HFFc6 (cell line): ENCODE measurements at places on chromosomes 7 and 10. TPM values are rescaled to one million over a fixed set of nuclear protein-coding genes. Genes with fewer than 3 reads are reported as not detected.

Gene TMEM196
- not detected in 3 replicates for total RNA-seq

Gene KRIT1
- 27.0 and 29.3 TPM in 2 replicates for total RNA-seq

Gene MBLAC1
- total RNA-seq = 2.4 to 3.3 TPM (median 2.5 TPM) in 3 replicates

GRCh38 chr7:135320268-135320667 lies 86.6 kb downstream of the STRA8 start:
- peak; percentile 62 for DNase-seq

- DNase-seq = no peak
These were observed 30.8 kb upstream of the PSAP start for GRCh38 chr10:71881647-71882355.

DNA sequence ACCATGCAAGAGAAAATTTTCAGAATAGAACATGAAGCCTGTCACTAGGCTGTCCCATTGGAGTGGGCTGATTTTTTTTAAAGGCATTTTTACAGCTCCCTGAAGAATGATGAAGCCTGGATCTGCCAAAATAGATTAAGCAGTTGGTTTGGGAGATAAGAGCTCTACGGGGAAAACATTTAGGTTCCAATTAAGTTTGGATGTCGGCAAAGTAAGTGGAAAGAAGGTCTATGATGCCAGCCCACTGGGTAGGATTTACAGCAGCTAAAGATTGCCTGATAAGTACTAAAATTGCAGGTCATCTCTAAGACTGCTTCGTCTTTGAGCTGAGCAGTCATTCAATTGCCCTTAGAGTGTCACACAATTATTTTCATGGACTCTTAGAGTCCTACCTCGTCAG lies 939.2 kb upstream of the CELF2 start:
- DNase-seq = no peak

DNA sequence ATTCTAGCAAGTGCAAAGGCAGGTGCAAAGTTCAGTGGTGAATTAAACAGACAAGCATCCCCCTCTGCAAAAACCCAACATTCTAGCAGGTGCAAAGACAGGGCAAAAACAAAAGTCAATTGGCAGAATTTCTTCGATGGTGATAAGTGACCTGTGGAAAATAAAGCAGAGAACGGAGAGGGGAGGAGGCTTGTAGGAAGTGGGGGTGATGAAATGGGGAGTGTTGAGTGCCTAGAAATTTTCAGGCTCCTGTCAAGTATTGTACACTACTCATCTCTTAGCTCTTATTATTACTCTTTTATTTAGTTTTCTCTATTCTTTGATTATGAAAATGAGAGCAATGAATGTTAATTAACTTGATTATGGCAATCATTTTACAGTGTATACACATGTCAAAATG lies 2.4 kb upstream of the CD36 start:
- DNase-seq = no peak

DNA sequence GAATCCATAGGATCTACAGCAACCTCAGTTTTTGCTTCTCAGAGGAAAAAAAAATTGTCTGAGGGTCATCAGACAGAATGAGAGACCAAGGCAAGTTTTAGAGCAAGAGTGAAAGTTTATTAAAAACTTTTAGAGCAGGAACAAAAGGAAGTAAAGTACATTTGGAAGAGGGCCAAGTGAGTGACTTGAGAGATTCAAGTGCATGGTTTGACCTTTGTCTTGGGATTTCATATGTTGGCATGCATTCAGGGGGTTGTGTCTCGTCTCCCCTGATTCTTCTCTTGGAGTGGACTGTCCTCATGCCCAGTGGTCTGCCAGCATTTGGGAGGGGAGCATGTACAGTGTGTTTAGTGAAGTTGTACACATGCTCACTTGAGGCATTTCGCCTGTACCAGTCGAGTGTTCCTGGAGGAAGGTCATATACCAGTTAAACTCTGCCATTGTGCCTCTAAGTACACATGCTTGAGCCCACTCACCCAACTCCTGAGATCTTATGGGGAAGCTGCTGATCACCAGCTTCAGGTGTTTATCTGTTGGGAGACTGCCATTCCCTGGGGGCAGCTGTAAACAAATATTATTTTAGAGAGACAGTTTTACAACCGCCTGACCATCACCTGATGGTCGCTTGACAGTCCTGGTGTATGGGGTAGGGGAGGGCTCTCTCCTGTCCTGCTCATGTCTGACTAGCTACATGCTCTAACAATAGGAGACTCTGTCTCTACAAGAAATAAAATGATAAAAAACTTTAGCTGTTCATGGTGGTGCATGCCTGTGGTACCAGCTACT lies 109.4 kb downstream of the EEPD1 start:
- DNase-seq = no peak

DNA sequence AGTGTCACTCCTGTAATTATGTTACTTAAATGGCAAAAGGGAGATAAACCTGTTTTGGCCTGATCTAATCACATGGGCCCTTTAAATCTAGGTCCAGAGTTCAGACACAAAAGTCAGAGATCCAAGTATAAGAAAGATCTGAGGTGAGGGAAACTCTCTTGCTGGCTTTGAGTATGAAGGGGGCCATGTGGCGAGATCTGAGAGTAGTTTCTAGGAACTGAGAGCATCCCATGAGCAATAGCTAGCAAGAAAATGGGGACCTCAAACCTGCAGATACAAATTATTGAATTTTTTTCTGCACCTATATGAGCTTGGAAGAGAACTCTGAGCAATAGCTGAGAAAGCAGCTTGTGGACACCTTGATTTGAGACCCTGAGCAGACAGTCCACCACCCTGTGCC lies 27.6 kb downstream of the ANKRD7 start:
- DNase-seq = no peak

DNA sequence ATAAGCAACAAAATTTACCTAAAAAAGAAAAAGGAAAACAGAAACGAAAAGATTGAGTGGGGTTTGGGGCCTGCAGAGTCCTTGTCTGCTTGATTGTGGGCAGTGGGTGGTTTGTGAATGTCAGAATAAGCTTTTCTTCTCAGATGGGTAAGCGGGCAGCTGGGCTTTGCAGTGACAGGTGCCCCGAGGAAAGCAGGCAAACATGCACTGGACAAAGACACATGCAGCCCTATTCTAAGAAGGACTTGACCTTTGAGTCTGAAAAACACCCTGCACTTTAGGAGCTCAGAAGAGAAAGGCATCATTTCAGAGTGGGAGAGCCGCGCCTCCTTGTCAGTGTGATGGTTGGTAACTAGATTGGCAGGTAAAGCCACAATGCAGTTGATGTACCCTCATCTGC lies 562.7 kb downstream of the PTPRN2 start:
- no peak for DNase-seq

DNA sequence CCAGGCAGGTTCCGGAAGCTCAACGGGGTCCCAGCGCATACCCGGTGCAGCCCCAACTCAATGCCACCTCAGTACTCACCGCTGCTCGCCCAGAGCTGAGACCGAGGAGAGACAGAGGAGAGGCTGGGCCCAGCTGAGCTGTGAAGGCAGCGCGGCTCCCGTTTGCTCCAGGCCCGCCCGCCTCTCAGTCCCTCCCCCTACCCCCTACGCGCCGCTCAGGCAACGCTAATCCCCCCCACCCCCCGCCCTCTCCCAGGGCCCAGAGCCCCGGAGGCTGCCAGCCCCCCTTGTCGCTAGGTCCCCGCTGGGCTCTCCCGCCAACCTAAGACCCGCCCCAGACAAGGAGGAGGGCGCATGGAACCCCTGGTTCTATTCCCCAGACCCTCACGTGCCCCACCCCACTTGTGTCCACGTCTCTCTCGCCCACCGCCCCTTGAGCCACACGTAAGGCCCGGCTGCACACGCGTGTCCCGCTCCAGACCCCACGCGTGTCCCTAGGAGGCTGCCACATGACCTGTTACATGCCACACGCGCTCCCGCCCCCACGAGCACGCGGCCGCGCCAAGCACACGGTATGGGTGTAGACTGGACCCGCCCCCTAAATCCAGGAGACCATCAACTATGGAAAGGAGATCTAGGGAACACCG lies at the start of gene PSD:
Gene PSD (minus strand): TSS at position 164 of the 647 bp plus-strand sequence. CDS start 1,747 bp downstream, outside the sequence.
- DNase-seq = no peak

DNA sequence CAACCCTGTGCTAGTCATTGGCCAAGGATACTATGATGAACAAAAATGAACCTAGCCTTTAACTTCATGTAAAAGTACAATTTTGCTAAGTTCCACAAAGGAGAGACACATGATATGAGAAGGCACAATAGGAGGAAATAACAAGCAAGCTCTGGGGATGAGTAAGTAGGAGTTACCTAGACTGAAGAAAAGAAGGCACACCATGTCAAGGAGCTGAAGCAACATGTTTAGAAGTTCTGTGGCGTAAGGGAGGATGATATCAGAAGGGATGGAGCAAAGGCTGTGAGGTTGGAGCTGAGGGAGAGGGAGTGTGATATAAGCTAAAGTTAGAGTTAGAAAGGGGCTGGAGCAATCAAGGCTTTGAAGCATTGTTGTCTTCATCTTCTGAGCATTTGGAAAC lies 25.6 kb downstream of the KIFBP start:
- DNase-seq = no peak

Gene PRKCQ
- not detected in 3 replicates for total RNA-seq

GRCh38 chr7:123271231-123271630 lies 71.5 kb upstream of the SLC13A1 start:
- no peak for DNase-seq

DNA sequence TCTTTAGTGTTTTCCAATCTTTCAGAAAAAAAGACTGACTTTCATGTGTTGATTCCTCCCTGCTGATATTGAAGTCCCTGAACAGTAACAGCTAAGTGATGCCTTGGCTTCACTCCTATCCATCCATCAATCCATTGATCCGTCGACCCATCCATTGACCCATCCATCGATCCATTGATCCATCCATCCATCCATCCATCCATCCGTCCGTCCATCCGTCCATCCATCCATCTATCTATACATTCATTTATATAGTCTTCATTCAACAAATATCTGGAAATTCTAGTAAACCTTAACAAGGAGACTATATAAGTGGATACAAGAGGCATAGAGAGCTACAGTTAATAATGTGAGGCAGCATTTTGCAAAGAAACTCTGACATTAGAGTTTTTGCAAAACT lies 21.6 kb upstream of the LAMB1 start:
- DNase-seq = no peak

Gene AGAP5
- 2.7 to 3.7 TPM (median 3.5 TPM) in 3 replicates for total RNA-seq

DNA sequence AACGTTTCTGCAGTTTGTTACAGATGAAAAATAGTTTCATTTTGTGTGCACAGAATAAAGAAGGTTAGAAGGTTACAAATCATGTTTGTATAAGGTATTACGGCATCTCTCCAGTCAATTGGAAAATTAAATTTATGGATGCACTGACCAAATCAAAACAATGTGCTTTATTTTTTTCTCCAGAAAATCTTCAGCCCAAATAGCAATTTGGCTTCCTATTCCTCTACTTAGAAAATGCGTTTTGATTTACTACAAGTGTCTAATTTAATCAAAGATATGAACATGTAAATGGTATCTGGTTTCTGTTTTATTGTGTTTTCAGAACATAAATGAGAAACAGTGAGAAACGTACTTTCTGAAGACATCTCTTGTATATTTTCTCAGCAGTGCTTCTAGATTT lies 63.4 kb downstream of the AGMO start:
- no peak for DNase-seq

Gene DOCK4
- total RNA-seq = 3.9 to 4.2 TPM (median 4.0 TPM) in 3 replicates

DNA sequence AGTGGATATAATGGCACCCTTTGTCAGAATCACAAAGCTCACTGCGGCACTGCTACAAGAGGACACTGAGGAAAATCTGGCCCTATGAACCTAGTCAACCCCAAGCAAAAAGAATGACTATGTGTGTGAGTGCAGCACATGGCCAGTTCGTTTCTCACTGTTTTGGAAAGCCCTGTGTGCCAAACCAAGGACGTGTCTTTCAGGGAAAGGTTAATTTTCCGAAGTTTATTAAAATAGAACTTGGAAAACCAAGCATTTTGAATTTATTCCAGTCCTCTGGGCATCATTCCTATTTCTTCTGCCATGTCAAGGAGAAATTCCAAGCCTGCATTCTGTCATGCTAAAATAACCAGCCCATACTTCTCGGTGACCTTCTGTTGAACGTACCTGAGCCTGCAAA lies 471.8 kb downstream of the PLXDC2 start:
- no peak for DNase-seq

GRCh38 chr7:140423501-140423900 lies 19.6 kb downstream of the RAB19 start:
- no peak for DNase-seq

DNA sequence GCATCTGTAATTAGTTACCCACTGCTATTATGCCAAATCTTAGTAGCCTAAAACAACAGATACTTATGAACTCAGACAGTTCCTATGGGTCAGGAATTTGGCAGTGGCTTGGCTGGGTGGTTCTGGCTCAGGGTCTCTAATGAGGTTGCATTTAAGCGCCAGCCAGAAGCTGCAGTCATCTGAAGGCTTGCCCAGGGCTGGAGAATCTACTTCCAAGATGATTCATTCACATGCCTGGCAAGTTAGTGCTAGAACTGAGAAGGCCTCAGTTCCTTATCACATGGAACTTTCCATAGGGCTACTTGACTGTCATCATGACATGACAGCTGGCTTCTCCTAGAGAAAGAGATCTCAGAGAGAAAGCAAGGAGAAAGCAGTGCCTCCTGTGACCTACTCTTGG lies 121.3 kb downstream of the AVL9 start:
- DNase-seq = peak; percentile 92

- DNase-seq = peak; percentile 95
These were observed 21.8 kb upstream of the MRC1 start for GRCh38 chr10:17787087-17787961.

Gene CSTF2T
- 12.6 and 15.8 TPM in 2 replicates for total RNA-seq

- peak; percentile 72 for DNase-seq
These were observed 45.4 kb downstream of the VIM start for GRCh38 chr10:17273403-17273802.

Gene TBXAS1
- total RNA-seq = 0.41 to 0.76 TPM (median 0.71 TPM) in 3 replicates

Gene CNPY1
- not detected in 3 replicates for total RNA-seq

GRCh38 chr10:87991946-87992345 lies 128.5 kb downstream of the PTEN start:
- no peak for DNase-seq

- DNase-seq = no peak
These were observed 43.1 kb downstream of the MET start for GRCh38 chr7:116715077-116715476.

DNA sequence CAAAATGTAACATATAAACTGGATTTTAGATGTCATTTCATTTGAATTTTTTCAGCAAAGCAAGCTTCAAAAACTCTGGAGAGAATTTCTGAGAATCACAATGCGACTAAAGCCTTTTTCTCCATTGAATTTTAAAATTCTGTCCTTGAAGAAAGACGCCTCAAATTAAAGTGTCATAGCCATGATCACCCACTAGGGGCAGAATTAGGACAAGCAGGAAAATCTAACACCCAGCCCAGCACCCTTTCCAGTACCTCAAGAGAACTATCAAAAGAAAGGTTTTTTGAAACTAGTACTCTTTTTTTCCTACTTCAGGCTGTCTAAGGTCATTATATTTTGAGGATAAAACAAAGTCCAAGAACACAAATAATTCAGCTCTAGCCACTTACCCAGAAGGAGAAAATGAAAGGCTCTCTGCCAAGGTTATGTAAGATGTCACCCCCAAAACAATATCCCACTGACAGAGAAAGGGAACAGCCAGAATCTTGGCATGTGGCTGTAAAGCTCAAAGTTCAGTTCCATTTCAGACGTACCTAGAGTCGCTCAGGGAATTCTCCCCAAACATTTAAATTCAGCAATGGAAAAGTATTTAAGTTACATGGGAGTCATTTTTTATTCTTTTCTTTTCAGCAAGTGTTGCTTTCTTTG lies 299.4 kb downstream of the SNX13 start:
- peak; percentile 23 for DNase-seq

- peak; percentile 98 for DNase-seq
These were observed 6.0 kb upstream of the DAGLB start for GRCh38 chr7:6453734-6454133.

- peak; percentile 8 for DNase-seq
These were observed 30.1 kb upstream of the PTPRN2 start for GRCh38 chr7:158617737-158618128.
